GM12865 (cell line): ENCODE measurements at places on chromosomes 1 and 21.

- no peak for DNase-seq
These were observed 99.1 kb upstream of the NGF start for GRCh38 chr1:115437196-115437595.

GRCh38 chr1:179168536-179168935, 60.9 kb downstream of the ABL2 start:
- no peak for DNase-seq

GRCh38 chr1:180927348-180927747, 14.7 kb downstream of the KIAA1614 start:
- no peak for DNase-seq

DNA sequence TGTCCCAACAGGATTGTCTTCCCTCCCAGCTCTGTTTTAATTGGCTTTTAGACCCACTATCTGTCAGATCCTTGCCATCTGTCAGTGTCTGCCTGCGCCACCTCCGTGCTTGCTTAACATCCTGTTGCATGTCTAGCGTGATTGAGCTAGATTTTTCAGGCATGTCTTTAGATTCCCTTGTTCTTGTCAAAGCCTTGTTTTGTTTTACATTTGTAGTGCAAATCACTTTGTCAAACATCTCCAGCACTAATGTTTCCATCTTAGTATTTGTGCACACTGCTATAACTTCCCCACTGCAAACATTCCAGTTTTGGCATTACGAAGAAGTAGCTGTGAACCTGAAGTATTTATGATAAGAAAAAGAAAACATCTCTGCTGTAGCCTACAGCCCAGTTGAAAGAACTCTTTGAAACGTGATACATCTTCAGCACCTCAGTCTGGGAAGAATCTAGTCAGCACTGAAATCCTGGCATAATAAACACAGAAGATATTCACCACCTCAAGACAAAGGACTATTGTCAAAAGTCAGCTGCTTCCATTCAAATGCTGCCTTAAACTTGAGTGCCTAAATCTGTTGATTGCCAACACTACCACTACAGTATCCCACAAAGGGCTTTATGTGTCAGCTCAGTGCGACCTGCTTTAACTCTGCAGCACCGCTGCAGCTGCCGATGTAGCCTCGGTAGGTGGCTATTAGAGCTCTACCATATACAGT, 105.0 kb downstream of the FNBP1L start:
- no peak for DNase-seq

GRCh38 chr1:204733869-204734596, 48.5 kb upstream of the LRRN2 start:
- DNase-seq = no peak
